ENCODE measurements at places on chromosomes 3 and 15.

DNA sequence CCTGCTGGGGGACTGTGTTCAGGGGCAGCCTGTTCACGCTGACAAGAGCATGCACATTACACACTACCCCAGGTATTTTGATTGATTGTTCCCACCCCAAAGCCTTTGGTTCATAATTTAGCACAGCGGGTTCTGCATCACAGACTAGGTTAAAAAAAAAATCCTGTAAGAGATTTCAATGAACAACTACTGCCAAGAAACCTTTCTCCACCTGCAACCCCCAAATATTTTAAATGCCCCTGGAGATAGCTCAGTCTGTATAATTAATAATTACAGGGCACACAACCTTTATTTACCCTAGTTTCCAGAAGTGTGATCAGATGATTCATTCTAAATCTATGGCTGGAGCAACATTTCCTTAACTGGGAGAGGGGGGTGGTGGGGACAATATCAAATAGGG is 87.6 kb downstream of the NR2F2 start:
- DNase-seq, result no peak

DNA sequence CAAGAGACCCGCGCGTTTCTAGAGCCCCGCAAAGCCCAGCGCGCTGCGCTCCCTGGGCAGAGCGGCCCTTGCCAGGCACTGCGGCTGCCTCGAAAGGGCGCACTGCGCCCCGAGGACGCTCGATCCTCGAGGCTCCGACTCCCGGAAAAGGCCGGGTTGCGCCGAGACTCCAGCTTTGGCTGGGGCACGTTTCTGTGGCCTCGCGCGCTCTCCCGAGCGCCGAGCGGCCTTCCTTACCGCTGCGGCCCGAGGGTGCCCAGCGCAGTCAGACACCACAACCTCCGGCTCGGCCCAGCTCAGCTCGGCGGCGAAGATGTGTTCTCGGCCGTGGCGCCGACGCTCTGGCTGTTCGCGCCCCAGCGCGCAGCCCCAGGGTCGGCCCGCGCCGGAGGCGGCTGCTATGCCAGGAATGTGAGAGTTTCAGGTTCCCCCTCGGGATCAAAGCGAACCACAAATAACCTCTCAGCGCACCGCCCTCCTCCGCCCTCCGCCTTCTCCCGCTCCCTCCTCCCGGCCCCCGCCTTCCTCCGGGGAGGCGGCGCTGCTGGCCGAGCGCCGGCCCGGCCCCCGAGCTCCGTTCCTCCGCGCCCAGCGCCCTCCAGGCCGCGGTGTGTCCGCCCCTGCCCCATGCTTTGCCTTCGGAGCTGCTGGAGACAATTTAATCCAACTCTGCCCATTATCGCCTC is at the start of gene AMOTL2:
TSS of gene AMOTL2 (minus strand) at position 343 of the 686 bp plus-strand sequence. CDS start 3,014 bp downstream, outside the sequence.
- DNase-seq, result peak; percentile 61

DNA sequence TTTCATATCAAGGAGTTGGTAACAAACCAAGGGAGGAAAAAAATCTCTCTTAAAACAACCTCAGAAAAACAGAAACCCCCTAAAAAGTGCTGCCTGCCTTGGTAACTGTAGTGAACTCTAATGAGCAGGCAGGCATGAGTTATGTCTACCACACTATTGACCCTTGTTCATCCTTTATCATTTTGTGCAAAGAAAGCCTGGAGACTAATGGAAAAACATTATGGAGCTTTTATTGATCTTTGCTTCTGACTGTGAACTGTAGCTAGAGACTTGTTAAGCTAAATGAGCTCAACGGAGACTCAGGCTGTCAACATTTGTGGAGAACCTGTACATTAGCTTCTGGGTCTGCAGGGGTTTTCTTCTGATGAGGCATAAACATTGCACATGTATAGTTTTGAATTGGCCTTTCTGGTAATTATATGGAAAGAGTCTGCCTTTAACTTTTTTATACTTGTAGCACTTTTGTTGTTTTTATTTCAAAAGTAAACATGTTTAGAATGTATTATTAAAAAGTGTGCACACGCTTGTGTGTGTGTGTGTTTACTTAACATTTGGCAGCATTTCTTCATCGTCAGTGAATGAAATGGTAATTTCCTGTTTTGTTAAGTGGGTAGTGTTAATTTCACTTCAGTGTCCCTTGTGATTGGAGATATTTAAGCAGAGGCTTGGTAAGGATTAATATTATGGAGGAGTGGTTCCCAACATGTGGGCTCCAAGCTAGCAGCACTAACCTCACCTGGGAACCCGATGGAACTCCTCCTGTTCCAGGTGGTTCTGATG is 15.9 kb upstream of the SPTSSB start:
- DNase-seq, result no peak

GRCh38 chr15:79987969-79988368 is 17.0 kb upstream of the BCL2A1 start:
- DNase-seq, result no peak

DNA sequence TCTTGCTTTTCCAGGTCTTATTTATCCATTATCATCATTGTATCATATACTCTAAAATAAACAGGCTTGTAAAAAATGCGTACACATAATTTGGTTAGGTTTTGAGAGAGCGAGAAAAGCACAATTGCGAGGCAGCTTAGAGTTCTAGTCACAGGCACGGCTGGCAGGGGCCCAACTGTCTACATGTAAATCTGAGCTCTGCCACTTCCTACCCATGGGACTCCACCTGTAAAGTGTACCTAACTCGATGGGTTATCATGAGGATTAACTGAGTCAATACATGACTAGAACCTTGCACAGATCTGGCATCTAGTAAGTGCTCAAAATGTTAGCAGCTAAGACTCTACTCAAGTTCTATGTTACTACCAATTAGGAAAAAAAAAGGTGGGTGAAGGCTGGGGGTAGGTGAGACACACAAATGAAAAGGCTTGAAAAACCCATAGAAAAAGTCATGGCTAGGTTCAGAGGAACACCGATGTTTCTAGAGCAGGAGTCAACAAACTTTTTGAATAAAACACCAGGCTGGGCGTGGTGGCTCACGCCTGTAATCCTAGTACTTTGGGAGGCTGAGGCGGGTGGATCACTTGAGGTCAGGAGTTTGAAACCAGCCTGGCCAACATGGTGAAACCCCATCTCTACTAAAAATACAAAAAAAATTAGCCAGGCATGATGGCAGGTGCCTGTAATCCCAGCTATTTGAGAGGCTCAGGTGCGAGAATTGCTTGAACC is 36.2 kb downstream of the GLB1 start:
- no peak for DNase-seq

- DNase-seq, result no peak
Observed at GRCh38 chr15:68537506-68537905, 41.3 kb upstream of the CORO2B start.

- DNase-seq, result no peak
Observed at GRCh38 chr15:40452296-40453090, 11.7 kb downstream of the BAHD1 start.

DNA sequence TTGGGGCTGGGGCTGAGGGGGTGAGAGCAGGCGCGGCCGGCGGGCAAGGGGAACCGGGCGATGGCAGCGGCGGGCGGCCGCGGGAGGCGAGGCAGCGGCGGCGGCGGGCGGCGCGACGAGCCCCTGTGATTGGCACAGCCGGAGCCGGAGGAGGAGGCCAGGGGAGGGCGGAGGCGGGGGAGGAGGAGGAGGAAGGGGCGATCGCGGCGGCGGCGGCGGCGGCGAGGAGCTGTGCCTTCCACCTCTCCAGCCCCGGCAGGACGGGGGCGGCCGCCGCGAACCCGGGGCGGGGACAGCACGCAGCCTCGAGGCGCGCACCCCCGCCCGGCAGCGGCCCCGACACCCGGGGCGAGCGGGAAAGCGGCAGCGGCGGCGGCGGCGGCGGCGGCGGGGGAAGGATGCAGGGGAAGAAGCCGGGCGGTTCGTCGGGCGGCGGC is at the start of gene SLCO3A1:
TSS of gene SLCO3A1 (plus strand) at position 198 of the 437 bp plus-strand sequence.
- DNase-seq, result no peak

All from brain pericyte (primary cell).